Stimulated activated CD4-positive, alpha-beta T cell treated with anti-CD3 and anti-CD28 coated beads, Interleukin-4, amount 100 ng/mL, for 24 hours (primary cell): ENCODE measurements at places on chromosomes 5 and 9.

GRCh38 chr5:137470111-137470920 is 28.8 kb downstream of the SPOCK1 start:
- no peak for DNase-seq

DNA sequence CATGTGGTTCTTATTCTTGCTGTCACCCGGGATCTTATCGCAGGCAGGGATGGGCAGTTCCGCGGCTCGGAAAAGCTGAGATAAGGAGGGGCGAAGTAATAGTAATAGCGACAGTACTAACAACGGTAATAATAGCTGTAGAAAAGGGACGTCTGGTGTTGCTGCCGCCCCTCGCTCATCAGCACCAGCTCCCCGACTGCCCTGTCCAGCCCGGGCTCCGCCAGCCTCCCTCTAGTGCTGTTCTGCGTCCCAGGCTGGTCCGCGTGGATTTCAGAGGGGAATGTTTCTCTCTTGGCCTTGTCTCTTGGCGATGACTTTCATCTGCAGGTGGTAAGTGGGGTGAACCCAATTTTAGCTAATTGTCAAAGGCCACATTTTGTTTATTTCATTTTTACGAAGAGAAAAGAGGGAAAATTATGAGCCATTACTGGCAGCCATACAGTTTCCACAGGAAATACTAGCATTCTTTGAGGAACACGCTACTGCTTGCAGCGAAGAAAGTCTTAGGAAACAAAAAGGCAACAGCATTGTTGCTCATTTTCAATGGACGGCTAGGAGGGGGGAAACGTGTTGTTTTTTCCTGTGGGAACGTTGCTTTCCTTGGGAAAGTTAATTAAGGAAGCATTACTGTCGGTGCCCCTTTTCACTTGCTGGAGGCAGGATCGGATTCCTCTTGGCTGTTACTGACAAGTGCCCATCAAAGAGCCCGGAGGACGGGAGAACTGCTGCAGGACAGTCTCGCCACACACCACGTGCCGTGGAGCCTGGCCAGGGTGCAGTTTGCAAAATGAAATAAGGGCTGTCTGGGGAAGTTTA is 762 bp downstream of the SNCAIP start:
- no peak for DNase-seq

GRCh38 chr5:57111993-57112392 is 61.9 kb upstream of the GPBP1 start:
- no peak for DNase-seq

- no peak for DNase-seq
Measured at GRCh38 chr5:64759960-64760660, 8.4 kb downstream of the SREK1IP1 start.

DNA sequence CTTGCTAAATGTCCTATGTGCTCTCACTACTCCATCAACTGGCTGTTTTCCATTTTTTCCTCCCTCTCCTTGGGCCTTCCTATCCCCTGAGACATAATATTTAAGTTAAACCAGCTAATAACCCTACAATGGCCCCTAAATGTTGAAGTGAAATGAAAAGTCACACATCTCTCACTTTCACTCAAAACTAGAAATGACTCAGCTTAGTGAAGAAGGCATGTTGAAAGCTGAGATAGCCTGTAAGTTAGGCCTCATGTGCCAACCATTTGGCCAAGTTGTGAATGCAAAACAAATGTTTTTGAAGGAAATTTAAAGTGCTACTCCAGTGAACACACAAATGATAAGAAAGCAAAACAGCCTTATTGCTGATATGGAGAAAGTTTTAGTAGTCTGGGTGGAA is 48.8 kb upstream of the CDH10 start:
- DNase-seq = no peak

DNA sequence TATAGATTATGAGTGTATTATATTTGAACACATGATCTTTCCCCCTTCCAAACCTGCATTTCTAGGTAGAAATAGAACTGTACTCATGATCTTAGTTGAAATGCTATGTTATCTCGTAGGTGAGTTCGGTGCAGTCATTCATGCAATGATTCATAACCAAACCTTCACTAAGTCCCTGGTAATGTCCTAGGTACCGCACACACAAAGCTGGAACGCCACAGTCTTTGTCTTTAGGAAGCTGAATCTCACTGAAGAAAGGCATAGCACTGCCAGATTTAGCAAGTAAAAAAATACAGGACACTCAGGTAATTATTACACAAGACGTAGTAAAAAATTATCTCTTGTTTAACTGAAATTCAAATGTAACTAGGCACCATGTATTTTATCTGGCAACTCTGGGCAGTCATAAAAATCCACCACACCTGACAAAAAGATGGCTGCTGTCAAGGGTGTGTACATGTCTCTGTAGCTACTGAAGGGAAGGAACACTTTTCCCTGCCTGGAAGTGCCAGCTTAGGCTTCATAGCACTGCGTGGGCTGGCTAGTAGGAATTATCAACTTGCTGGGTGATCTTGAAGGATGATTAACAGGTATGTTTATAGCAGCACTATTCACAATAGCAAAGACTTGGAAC is 28.0 kb upstream of the TXN start:
- DNase-seq = no peak

DNA sequence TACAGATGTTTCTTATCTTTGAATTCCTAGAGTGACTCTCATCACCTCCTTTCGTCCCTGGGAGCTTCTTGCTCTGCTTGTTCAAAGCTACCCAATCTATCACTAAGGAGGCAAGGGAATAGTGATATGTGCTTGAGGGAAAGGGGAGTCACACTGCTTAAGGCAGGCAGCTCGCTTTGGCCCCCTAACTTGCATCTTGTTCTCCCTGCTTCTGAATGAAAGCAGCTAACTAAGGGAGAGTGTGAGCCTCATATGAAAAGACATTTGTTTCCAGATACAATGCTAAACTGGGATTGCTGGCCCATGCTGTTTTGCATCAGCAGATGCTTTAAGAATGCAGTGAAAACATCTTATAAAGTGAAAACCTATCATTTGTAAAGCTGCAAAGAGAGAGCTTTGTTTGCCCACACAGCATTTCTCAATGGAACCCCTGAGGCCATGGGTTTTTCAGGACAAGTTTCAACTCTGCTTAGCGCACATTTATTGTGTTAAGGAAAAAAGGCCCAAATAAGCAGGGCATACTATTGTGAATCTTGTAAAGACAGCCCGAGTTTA is 367.9 kb upstream of the ADAMTSL1 start:
- DNase-seq = no peak

DNA sequence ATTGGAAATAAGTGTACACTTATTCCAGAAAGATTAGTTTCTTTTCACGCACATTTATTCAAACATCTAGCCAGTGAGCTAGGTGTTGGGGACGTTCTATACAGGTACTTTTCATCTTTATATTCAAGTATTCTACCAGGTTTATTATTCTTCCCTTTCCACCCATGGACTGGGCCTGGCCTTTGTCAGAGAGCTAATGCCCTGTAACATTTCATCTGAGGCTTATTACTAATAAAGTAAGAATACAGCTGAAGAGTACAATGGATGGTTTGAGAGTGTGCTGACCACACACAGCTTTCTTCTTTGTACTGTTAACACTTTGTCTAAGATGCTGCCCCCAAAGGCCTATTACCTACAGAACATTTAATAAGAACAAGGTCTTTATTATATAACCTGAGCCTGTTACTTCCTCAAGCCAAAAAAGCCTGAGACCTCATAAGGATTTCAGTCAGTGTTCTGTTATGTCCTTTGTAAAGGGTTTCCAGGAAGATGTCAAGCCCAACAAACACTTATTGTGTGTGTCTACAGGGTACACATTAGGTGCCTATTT is 93.5 kb downstream of the ZNF608 start:
- DNase-seq = no peak

GRCh38 chr9:112285056-112285455 is 48.4 kb downstream of the PTBP3 start:
- DNase-seq = no peak

- no peak for DNase-seq
Measured at GRCh38 chr9:125968714-125969374, 221.7 kb downstream of the PBX3 start.

- DNase-seq = no peak
Measured at GRCh38 chr5:98318386-98318785, 455.1 kb upstream of the RGMB start.

- no peak for DNase-seq
Measured at GRCh38 chr9:5650356-5651105, 21.6 kb downstream of the RIC1 start.

DNA sequence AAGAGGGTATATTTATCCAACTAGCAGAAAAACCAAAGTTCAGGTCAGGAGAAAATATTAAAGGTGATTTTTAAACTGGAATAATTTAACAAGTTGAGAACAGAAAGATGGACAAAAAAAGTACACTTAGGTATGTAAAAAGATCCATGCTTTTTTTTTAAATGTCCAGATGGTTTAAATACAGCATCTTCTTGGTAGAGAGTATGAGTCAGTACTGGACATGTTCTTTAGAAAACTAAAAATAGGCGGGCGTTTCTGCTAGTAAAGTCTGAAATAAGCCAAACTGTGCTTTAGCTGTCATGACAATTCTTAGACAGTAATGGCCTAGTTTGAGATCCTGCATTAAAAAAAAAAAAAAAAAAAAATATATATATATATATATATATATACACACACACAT is 255.9 kb upstream of the ST8SIA4 start:
- no peak for DNase-seq

- DNase-seq = no peak
Measured at GRCh38 chr5:97427235-97427634, 244.2 kb upstream of the RIOK2 start.

- DNase-seq = no peak
Measured at GRCh38 chr9:110192531-110193261, 15.3 kb downstream of the C9orf152 start.

- no peak for DNase-seq
Measured at GRCh38 chr9:105064248-105065097, 136.5 kb upstream of the ABCA1 start.

- no peak for DNase-seq
Measured at GRCh38 chr5:65566505-65566904, 3.4 kb downstream of the PPWD1 start.

DNA sequence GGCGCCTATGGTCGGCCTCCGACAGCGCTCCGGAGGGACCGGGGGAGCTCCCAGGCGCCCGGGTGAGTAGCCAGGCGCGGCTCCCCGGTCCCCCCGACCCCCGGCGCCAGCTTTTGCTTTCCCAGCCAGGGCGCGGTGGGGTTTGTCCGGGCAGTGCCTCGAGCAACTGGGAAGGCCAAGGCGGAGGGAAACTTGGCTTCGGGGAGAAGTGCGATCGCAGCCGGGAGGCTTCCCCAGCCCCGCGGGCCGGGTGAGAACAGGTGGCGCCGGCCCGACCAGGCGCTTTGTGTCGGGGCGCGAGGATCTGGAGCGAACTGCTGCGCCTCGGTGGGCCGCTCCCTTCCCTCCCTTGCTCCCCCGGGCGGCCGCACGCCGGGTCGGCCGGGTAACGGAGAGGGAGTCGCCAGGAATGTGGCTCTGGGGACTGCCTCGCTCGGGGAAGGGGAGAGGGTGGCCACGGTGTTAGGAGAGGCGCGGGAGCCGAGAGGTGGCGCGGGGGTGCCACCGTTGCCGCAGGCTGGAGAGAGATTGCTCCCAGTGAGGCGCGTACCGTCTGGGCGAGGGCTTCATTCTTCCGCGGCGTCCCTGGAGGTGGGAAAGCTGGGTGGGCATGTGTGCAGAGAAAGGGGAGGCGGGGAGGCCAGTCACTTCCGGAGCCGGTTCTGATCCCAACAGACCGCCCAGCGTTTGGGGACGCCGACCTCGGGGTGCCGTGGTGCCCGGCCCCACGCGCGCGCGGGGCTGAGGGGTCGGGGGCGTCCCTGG is 561 bp downstream of the DAPK1 start:
- DNase-seq = no peak

DNA sequence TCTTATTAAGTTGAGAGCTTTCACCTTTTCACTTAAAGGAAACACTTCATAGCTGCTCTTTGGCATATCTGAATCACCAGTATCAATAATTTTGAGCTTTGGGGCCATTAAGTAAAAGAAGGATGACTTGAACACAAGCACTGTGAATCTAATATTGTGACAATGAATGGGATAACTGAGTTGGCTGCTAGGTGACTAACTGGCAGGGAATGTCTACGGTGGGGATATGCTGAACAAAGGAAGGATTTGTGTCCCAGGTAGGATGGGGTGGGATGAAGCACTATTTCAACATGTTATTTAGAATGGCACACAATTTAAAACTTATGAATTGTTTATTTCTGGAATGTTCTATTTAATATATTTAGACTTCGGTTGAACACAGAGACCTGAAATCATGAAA is 123.6 kb downstream of the TEX10 start:
- DNase-seq = no peak

DNA sequence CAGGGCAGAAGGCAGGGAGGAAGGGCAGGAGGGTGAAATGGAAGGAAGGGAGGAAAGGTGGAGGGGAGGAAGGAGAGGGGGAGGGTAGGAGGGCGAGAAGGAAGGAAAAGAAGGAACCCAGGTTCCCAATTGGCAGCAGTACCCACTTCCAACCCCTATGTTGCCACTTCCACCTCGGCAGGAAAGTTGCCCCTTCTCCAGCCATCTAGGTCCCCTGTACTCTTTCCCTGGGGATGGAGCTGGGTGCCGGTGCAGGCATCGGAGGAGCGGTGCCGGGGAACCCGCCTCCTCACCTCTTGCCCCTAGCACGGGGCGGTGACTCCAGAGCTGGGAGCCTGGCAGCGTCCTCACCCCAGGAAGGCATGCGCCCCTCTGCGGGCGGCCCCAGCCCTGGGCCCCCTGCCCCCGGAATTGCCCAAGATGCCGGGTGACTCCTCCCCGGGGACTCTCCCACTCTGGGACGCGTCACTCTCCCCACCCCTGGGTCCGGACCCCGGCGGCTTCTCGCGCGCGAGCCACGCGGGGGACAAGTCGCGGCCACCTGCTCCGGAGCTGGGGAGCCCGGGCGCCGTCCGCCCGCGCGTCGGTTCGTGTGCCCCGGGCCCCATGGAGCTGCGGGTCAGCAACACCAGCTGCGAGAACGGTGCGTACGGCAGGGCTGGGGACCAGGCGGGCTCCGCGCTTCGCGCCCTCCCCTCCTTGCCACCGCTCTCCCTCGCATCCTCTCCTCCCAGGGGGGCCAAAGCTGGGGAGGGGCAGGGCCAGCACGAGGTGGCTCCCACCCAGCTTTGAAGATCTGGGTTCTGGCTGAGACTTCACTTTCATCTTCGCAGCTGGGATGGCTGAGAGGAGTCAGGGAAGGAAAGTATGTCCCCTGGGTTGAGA is at the start of gene NIPAL4:
NIPAL4 (plus strand) TSS at position 499 of the 885 bp plus-strand sequence; CDS start at position 607, 108 bp downstream.
- DNase-seq = peak; percentile 37

DNA sequence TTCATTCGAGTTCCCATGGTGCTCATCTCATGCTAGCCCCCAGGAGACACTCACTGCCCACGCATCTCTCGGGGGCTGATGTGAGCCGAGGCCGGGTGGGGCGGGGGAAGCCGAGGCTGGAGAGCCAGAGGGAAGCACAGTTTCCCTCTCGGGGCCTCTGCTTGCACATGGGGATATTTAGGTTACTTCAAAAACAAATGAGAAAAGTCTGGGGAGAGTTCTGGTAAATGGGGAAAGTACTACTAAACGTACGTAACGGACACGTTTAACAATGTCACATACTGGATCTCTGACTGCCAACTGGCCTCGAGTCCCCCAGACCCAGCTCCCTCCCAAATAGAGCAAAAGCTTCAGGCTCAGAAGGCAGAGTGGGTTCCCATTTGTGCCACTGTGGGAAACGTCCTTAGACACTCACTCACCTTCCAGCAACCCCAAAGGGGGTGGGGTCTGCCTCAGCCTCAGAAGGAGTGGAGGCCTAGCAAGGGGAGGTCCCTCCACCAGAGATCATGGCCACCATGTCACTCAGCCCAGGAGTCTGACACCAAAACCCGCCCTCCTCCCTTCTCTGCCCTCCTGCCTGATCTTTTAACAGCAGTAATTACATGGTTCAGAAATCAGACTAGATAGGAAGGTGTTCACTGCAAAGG is 33.8 kb upstream of the NTNG2 start:
- no peak for DNase-seq
